Karpas-422 (cell line): ENCODE measurements at places on chromosomes 6 and 20. TPM values are rescaled to one million over a fixed set of nuclear protein-coding genes. Genes with fewer than 3 reads are reported as not detected.

MATN4 gene
- not detected in 2 replicates for total RNA-seq

DNA sequence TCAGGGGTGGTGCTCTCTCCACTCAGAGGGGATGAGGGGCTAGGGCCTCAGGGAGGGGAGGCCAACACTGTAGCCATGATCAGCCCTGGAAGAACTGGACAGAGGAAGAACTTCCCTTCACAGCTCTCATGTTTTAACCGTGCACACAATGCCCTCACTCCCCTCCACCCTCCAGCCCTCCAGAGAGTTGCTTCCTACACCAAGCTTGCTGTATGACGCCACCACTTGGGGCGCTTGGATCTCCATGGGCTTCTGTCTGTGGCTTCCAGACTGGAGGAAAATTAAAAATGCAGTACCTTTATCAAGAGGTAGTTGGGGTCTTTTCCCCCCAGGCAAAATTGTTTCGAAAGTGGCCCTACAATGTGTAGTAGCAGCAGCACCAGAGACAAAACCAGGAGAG lies 48.4 kb downstream of the ARHGAP40 start:
- DNase-seq = no peak

DNA sequence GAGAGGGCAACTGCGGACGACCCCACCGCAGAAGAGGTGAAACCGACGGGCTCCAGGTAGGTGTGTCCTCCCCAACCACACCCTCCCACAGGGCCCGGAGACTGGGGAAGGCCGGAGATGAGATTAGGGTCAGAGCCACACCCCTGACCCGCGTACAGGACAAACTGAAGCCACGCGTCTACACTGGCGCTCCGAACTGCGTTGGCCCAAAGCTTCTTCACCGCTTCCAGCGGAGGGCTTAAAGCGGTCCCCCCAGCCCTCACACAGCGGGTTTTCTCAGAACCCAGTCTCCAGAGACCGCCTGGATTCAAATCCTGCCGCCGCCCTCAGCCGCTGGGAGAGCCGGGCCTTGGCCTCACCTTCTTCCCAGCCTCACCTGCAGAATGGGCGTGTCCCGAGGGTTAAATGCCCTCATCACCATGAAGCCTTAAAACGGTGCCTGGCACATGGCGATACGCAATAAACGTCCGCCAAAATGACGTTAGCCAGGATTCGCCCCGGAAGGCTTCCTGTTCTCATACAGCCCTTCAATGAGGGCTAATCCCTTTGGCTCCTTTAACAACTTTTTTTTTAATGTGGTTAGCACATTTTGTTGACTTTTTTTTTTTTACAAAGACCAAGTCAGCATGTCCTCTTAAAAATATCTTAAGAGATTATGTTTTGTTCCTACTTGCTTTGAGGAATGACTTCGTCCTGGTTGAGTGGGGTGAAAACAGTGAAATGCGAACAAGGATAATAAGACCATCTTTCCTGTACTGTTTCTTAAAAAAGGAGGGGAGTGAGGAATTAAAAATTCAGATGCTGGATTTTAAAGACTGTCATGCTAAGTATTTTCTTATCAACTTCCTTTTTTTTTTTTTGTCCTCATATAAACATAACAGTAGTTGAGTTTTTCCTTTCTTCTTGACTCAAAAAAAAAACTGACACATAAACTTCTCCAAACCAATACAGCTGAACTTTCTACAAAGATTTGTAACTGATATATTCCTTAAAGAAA lies 15.1 kb upstream of the ZNF217 start:
- DNase-seq = no peak

GRCh38 chr6:134389129-134389528 lies 71.2 kb upstream of the SGK1 start:
- DNase-seq = no peak

GRCh38 chr6:170553534-170554012 lies 466 bp upstream of the PSMB1 start:
- no peak for DNase-seq

GRCh38 chr6:13286181-13286580 lies 42.2 kb downstream of the TBC1D7 start:
- peak; percentile 55 for DNase-seq

GRCh38 chr6:53975941-53976615 lies 135.2 kb upstream of the MLIP start:
- no peak for DNase-seq

- no peak for DNase-seq
These were observed 113.5 kb upstream of the CDH4 start for GRCh38 chr20:61138566-61138965.

TREML1 gene
- not detected in 2 replicates for total RNA-seq

DNA sequence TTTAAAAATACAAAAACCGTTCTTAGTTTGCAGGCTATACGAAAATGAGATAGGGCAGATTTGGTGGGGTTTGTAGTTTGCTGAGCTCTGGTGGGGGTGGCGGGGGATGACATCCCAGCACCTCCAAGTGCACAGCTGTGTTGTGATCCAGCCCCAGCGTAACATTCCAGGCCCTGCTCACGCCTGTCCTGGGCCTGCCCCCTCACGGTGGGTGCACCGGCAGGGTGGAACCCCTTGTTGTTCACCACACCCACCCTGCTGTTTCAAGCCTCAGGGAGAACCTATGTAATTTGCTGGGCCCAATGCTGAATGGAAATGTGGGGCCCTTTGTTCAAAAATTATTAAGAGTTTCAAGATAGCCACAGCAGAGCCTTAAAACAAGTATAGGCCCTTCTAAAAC lies 25.0 kb downstream of the ARMC2 start:
- no peak for DNase-seq

GRCh38 chr6:90863043-90863442 lies 276.2 kb upstream of the MAP3K7 start:
- DNase-seq = no peak

GRCh38 chr6:130918171-130918570 lies 91.0 kb downstream of the SMLR1 start:
- DNase-seq = no peak

DNA sequence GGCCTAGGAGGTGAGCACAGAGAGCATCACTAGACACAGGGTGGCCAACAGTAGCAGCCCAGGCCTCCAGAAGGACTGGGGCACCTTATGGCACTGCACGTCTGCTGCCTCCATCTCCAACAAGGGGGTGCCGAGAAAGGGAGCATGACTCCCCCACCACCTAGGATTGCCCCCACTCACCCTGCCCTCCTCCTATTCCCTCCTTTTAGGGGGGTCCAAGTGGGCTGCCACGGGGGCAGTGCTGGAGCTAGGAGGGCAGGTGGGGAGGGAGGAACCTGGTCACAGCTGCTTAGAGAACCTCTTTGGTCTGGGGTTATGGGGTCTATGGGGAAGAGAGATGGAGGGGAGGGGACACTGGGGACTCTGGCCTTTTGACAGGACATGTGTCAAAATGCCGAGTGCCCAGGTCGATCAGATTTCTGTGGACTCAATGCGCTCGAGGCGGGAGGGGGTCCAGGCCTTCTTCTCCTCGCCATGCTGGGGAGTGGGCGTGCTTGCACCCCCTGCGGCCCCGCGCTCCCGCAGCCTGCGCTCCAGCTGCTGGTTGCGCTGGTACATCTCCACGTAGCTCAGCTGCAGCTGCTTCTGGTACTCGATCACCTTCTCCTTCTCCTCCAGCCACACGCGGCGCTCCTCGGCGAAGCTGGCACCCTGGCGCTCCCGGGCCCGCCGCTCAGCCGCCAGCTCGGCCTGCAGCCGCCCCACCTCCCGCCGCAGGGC lies 4.5 kb upstream of the FASTKD5 start:
- no peak for DNase-seq

- peak; percentile 75 for DNase-seq
These were observed 1.1 kb upstream of the MRGBP start for GRCh38 chr20:62795023-62795761.

DNA sequence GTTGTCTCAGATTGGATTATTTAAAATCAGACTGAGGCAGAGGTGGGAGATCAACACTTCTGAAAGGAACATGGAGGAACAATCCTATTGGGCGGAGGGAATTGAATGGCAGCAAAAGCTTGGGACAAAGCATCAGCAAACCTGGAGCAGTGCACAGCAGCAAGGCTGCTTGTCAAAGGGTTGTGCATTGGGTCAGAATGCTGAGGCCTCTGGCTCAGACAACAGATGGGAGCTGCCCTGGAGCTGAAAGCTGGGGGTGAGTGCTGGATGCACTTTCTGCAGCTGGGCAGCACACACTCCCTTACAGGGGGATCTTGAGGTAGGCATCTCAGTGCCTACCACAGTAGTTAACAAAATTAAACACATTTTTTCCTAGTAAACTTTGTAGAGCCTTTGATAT lies 634.4 kb upstream of the MMS22L start:
- DNase-seq = no peak

TMEM74B gene
- total RNA-seq = not detected in 2 replicates

- no peak for DNase-seq
These were observed 6.9 kb downstream of the VGLL2 start for GRCh38 chr6:117272032-117272866.

- peak; percentile 90 for DNase-seq
These were observed 2.5 kb downstream of the IP6K3 start for GRCh38 chr6:33744001-33744848.

GRCh38 chr6:29953001-29953441 lies 10.7 kb downstream of the HLA-A start:
- DNase-seq = no peak

DNA sequence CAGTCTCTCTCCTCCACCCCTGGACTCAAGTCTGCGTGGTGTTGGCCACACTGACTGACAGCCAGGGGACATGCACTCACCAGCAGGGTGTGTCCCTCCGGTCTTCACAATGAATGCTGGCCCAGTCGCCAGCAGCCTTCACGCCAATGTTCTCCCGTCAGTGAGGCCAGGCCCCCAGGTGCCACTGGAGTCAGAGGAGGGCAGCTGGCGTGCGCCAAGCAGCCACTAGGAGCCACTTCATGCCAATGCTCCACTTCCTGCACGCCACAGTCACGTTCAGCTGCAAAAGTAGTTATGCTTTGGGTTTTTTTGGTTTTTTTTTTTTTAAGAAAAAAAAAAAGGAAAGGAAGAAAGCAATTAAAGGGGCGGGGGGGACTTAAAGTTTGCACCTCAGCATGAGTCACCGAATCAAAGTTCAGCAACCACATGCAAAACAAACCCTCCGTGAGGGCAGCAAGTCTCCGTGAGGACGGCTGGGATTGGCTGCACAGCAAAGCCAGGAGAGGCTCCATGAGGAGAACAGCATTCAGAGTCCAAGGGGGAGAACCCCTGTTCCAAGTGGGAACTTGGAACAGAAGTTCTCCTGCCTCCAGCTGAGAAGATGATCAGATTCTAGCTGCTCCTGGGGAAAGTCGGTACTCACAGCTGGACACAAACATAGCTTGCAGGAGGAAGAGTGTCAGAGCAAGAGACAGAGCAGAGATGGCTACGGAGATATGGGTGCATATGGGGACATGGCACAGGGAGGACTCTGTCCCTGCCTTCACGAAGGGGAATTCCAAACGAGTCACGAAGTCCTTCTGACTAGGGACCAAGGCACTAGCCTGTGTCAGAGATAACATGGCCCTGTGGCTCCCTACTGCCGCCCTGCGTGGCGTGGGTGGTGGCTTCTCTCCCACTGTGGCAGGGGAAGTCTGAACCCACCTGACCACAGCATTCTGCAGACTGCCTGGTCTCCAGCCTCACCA lies at the start of gene ZC3H12D:
Gene ZC3H12D (minus strand): TSS at position 282 of the 968 bp plus-strand sequence. CDS start 10,471 bp downstream, outside the sequence.
- DNase-seq = peak; percentile 98

- DNase-seq = no peak
These were observed 146.2 kb downstream of the VEGFA start for GRCh38 chr6:43915986-43916923.

GRCh38 chr20:49236301-49236700 lies 17.1 kb downstream of the DDX27 start:
- DNase-seq = no peak

DNA sequence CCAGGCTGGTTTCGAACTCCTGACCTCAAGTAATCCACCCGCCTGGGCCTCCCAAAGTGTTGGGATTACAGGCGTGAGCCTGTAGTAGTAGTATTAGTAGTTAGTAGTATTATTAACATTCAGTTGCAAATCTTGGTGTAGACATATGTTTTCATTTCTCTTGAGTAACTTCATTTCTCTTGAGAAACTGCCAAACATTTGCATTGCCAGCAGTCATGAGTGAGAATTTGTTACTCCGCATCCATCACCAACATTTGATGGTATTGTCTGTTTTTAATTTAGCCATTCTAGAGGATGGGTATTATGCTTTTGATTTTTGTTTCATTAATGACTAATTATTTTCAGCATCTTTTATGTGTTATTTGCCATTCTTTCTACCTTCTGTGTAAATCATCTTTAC lies 1.5 kb upstream of the ERVFRD-1 start:
- no peak for DNase-seq

- DNase-seq = no peak
These were observed 40.6 kb downstream of the STXBP5 start for GRCh38 chr6:147244832-147245231.

DNA sequence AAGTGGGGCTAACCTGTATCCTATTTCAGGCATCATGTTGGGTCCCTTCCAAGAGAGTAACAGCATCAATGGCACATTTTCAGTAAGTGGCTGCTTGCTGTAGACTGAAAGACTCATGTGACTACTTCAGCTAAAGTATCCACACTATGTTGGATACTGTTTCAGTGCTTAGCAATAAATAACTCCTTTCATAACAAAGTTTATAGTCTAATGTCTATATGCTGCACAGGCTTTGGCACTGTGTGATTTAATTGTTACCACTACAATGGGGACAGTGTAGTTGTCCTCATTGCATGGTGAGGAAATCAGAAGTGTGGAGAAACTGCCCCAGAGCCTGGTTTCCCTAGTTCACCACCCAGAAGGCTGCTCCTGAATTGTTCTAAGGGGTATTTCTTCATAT lies 318.0 kb upstream of the PTCHD4 start:
- no peak for DNase-seq

- DNase-seq = no peak
These were observed 60.6 kb upstream of the RIN2 start for GRCh38 chr20:19697415-19697814.

- no peak for DNase-seq
These were observed 15.0 kb upstream of the RIN2 start for GRCh38 chr20:19742974-19743639.

DNA sequence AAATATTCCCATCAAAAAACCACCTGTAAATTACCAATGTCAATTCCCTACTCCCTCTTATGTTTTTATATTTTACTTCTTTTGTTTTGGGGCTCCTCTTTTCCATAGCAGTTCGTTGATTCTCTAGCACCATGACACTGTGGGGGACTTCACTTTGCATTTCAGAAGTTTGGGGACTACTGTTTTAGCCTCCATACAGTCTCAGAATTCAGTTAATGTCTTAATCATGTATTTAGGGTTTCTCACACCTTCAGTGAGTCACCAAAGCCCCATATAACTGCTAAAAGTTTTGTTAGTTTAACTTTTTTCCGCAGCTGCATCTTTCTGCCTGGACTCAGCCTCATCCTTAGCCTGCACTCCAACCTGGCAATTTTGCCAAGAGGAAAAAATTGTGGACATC lies 20.7 kb upstream of the AIG1 start:
- DNase-seq = no peak

DNA sequence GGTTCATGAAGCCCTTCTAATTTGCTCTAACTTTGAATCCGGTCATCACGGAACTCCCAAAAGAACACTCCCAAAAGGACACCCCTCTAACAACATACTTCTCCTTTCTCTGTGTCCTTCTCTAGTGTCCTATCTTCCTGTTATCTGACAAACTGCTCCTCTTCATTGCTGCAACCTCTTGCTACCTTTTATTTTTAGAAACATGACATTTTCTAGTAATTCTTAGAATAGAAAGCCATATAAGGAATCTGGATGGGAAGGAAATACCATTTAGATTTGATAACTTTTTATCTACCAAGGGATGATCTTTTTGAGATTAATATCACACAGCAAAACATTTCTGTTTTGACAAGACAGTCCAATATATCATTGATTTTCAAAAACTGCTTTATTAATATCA lies 63.1 kb downstream of the COL12A1 start:
- DNase-seq = no peak
